ENCODE measurements at places on chromosomes 16 and 17.

DNA sequence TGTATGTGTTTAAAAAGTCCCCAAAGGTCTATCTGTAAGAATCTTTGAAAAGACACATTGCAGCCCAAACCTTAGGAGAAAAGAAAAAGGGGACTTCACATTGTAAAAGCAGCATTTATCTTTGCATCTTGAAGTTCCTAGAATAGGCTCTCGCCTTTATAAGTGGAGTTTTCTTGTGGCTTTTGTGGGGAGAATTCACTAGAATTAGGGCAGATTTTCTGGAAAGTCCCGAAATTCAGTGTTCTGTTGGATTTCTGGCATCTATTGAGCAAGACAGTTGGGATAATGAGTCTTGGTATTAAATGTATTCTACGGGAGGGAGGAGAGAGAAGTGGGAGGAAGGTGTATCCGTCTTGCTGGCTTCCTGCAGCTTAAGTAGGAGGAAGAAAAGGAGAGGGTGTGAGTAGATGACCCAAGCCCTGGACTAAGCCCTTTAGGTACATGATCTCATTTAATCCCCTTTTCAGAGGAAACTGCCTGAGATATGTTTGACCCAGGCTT lies 62.6 kb downstream of the PRKCA start:
- DNase-seq, result no peak

DNA sequence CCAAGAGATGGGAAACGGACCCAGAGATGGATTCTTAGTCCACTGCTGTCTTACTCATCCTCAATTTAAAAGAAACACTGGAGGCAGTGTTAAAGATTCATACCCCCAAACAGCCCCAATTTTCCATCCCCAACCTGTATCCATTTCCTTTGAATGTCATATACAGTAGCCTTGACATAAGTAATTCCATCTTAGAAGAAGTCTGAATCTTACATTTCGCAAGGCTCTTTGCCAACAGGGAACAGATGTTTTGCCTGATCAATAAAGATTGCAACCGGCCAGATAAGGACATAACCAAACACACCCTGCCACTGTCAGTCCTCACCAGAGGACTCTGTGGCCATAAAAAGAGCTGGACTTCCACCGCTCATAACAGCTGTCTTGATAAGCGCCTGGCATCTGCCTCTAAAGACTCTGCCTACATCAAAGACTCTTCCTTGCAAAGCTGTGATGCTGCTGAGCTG lies 59.0 kb upstream of the MED9 start:
- no peak for DNase-seq

- DNase-seq, result no peak
These were observed 659.4 kb upstream of the EEF2KMT start for GRCh38 chr16:5756969-5757368.

DNA sequence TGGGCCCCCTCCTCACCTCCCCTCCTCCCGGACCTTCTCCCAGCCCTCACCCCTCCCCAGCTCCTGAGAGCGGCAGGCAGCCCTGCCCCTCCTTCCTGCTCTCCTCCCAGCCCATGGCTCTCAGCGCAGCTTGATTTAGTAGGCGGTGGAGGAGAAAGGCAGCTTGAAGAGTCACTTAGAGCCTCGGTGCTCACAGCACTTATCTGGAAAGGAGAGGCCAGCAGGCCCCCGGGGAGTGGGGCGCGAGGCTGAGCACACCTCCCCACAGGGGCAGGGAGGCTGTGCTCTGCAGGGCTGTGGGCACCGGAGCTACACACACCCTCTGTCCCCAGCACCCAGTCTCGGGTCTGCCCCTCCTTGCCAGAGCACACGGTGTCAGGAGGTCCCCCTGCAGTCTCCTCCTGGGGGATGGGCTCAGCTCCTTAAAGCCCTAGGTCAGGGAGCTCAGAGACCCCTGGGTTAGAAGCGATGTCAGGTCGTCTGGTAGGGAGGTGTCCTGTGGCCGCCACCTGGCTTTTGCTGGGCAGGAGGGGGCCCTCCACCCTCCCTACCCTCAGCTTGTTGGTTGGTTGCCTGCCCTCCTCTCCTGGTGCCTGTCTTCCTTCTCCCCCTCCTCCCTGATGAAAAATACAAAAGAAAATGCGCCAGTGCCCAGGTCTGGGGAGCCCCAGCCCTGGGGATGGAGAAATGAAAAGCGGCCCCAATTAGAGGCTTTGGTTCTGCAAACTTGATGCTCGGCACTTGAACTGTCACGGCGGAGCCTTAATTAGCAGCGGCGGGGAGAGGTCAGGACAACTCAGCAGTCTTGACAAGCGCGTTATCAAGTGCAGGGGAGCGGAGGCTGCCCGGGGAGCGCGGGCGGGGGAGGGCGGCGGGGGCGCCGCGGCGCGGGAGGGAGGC lies 151.1 kb upstream of the GSE1 start:
- no peak for DNase-seq

DNA sequence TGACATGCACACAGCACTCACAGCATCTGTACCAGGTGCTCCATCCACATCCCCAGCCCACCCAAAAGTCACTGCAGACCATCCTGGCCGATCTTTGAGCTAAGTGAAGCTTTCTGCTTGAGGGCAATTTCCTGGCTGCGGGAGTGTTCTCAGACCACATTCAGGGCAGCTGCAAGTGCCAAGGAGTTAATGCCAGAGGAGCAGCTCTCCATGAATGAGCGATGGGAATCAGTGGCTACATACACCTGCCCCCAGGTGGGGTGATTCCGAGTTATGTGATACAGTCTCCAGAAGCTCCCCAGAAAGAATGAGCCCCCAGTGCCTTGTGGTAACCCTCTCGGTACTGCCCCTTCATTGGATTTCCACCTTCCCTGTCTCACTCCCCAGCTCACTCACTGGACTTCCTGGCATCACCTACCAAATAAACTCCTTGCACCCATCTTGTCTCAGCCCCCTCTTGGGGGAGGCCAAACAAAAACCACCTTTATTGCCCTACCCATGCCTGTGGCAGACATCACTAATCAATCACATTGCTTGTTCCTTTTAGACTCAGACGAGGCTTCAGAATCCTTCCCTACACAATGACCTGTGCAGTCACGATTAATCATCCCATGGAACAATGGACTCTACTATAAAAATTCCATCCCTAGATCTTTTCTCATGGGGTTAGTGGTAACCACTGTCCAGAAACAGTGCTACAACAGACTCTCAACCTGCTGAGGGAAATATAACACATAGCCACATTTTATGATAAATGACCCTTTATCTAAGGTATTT lies 121.1 kb downstream of the IRX5 start:
- no peak for DNase-seq

DNA sequence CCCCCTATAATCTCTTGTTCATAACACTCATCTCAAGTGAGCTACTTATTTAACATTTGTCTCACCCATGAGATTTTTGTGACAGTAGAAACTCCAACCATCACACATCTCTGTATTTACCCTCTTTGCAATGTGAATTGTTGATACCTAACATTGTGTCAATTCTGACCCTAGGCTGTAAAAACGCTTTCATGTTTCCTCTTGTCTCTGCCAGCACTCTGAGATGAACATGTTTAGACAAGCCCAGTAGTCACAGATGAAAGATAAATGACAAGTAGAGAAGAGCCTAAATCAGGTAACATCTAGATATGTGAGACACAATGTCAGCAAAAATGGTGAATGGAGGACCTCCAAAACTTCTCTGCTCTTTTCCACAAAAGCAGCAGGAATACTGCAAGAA lies 1254.5 kb upstream of the GOT2 start:
- DNase-seq, result no peak

GRCh38 chr16:59148769-59149155 lies 414.6 kb upstream of the GOT2 start:
- DNase-seq, result no peak

DNA sequence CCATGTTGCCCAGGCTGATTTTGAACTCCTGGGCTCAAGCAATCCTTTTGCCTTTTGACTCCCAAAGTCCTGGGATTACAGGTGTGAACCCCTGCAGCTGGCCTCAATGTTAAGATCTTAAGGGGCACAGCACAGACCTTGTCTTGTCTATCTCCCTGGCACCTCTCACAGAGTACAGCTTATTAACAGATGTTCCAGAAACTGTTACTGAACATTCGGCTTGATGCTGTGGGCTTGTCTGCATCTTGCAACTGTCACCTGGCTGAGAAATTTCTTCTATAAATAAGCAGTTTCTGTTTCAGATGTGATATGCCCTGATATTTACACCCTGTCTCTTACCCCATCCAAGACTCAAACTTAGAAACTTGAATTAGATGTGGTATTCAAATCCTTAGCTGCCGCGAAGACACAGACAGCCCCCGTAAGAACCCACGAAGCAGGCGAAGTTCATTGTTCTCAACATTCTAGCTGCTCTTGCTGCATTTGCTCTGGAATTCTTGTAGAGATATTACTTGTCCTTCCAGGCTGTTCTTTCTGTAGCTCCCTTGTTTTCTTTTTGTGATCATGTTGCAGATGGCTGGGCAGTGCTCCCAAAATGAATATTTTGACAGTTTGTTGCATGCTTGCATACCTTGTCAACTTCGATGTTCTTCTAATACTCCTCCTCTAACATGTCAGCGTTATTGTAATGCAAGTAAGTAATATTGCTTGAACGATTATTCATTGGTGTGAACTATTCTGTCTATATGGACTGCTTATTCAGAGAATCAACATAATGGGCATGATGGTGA lies at the start of gene TNFRSF17:
TSS of gene TNFRSF17 (plus strand) at position 450 of the 791 bp plus-strand sequence. CDS start at position 565, 115 bp downstream.
- DNase-seq, result no peak

DNA sequence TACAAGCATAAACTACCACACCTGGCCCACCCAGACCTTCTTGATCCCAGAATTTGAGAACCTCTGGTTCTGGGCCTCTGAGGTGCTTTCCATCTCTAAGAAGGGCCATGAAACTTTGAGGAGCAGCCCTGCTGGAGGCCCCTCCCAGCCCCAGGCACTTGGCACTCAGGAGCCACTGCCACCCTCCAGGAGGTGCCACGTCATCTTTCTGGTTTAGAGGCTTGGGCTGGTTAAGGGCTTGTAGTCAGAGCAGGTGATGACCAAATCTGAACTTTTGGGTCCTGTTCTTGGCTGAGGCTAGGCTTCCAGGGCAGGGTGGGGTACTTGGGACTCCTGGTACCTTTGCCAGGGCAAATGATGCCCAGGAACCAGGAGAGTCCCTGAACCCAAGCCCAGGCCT lies 13.8 kb upstream of the DLX4 start:
- DNase-seq, result no peak

DNA sequence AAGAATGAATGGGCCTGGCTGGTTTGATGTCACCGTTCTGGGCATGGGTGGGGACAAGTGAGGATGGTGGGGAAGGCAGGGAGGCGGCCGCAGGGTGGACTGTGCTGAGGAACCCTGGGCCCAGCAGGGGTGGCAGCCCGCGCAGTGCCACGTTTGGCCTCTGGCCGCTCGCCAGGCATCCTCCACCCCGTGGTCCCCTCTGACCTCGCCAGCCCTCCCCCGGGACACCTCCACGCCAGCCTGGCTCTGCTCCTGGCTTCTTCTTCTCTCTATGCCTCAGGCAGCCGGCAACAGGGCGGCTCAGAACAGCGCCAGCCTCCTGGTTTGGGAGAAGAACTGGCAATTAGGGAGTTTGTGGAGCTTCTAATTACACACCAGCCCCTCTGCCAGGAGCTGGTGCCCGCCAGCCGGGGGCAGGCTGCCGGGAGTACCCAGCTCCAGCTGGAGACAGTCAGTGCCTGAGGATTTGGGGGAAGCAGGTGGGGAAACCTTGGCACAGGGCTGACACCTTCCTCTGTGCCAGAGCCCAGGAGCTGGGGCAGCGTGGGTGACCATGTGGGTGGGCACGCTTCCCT lies 6.5 kb upstream of the SERPINF1 start:
- no peak for DNase-seq

GRCh38 chr16:46908540-46909372 lies 24.6 kb downstream of the GPT2 start:
- no peak for DNase-seq

GRCh38 chr17:55561316-55561972 lies 50.2 kb upstream of the SMIM36 start:
- no peak for DNase-seq

DNA sequence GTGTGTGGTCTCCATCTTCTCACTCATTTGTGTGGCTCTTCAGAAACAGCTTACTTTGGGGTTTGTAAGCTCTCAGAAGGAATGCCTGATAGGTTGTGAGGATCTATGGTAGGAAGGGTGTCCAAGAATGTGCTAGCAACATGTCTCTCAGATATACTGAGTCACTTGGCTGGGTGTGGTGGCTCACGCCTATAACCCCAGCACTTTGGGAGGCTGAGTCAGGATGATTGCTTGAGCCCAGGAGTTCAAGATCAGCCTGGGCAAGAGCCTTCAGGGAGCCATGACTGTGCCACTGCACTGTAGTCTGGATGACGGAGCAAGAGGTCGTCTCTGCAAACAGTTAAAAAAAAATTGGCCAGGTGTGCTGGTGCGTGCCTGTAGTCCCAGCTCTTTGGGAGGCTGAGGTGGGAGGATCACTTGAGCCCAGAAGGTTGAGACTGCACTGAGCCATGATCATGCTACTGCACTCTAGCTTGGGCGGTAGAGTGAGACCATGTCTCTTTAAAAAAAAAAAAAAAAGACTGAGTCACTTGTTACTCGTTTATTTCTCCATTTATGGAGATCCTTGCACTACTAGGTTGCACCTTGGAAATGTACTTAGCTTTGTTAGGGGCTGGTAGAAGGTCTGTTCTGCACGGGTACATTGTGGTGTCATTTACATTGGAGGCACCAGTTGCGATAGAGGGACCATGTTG lies 232.0 kb downstream of the SNX29 start:
- no peak for DNase-seq

GRCh38 chr17:68621065-68621464 lies 19.9 kb upstream of the FAM20A start:
- DNase-seq, result no peak

DNA sequence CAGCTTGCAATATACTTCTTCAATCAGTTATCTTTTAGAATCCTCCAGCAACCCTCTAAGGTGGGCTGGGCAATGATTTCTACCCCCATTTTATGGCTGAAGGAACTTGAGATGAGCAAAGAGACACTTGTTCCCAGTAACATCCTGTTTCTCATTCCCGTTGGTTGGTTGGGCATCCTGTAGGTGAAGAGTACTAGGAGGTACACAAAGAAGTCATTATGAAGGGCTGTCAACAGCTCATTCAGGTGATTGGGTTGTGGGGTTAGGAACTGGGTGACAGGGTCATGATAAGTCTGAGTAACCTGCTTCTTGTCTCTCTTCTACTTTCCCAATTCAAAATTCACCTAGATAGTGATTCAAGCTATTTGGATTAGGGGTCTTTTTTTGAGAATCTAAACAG lies 76.5 kb downstream of the MMD start:
- DNase-seq, result no peak

- DNase-seq, result no peak
These were observed 27.4 kb downstream of the EMP2 start for GRCh38 chr16:10552998-10553491.

DNA sequence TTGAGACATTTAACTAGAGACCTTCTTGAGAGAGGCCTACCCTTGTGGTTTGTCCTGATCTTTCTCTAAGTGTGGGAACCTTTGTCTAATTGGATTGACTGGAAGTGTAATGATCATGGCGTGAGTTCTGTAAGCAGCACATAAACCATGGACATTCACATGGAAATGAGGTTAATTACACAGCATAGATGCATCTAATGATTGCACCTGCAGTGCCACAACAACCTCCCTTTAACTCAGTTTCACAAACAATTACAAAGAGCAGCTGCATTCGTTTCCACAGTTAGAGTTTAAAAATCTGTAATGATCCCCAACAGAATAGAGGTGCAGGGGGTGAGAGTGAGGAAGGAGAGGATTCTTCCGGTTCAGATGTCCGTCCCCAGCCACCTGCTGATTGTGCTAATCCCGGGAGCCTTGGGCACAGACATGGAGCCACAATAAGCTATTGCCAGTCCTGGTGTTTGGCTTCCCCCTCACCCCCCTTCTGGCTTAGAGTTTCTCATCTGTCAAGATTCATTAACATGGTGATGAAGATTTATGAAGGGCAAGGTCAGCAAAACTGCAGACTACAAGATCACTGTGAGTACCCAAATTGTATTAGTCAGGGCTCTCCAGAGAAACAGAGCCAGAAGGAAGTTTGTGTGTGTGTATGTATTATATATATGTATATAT lies 659.2 kb upstream of the SOX9 start:
- DNase-seq, result no peak
